NCI-H460 (cell line): ENCODE measurements at places on chromosomes 3 and 15.

- no peak for DNase-seq
Measured at GRCh38 chr15:70479056-70479455, 284.3 kb downstream of the UACA start.

DNA sequence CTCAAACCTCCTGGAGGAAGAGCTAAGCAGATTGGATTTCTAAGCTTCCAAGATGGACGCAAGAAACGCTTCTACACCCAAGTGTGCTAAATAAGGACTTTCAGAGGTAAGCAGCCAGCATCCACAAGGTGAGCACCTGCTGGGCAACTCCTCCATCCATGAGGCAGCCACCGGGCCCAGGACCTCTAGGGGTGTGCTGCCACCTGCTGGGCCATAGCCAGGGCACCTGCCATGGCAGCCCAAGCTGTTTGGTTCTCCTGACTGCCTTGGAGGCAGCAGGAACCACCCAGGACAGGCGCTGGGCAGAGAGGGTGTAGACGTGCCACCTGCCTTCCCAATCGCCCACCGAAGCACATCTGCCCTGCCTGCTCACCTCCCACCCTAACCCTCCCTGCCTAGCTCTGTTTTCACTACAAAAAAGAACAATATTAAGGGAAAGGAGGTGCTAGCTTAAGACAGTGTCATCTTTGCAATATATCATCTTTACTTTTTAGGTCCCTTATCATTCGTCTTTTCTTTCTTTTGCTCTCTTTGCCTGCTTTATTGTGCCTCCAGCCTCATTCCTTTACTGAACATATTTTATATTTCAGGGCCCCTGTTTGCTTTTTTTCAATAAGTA, 12.9 kb downstream of the C15orf62 start:
- peak; percentile 58 for DNase-seq

DNA sequence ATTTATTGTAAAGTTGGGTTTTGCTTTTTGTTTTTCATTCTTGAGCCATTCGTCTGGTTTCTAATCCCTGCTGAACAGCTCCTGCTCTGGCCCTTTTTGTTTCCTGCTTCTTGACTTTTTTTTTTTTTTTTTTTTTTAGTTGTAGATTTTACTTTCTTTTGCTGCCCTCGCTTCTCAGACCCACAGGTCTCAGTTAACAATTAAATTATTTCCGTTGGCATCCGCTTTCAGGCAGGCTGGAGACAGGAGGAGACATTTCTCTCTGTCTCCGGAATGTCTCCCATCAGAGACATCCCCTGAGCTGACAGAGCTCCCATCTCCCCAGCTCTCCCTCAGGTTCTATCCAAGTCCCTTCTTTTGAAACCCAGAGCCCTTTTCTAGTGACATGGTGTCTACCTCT, 68.6 kb downstream of the SLC6A6 start:
- DNase-seq: no peak

GRCh38 chr3:146517684-146518435, 26.5 kb downstream of the PLSCR1 start:
- DNase-seq: no peak

GRCh38 chr15:80902298-80902801, 87.3 kb downstream of the MESD start:
- DNase-seq: no peak

- no peak for DNase-seq
Measured at GRCh38 chr3:82423268-82424030, 662.0 kb upstream of the GBE1 start.

DNA sequence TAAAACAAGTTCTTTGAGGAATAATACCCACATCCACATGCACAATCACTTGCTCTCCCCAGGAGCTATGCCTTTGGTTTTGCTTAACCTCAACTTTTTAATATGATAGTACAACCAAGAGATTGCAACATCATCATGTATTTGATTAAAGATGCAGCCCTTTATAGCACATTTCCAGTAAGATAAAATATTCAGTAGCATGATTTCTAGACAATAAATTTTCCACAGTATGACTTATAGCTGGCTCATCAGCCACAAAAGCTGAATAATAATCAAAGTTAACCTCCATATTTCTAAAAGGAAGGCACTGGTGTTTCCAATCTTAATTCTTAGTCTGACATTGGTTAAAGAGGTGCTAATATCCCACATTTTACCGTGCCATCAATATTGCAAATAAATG, 622.5 kb downstream of the TBL1XR1 start:
- no peak for DNase-seq

DNA sequence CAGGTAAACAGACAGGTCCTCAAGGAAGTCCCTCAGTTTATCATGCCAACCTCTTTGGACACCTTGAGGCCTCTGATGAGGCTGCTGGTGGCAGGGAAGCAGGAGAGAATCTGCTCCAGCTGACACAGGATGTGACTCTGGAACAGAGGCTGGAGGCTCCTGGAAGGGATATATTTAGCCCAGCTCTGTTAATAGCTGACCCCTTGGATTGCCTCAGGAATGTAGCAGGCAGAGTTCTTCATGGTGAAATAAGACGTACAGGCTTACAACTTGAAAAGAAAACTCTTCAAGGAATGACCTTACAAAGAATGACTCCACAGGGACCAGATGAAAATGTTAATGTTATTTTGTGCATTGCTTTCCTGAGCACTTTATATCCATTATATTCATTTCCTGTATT, 90.5 kb downstream of the AQP9 start:
- DNase-seq: no peak
